ENCODE measurements at places on chromosomes 11 and 22. TPM values are rescaled to one million over a fixed set of nuclear protein-coding genes. Genes with fewer than 3 reads are reported as not detected.

The GGT5 gene
- 5.1 TPM for total RNA-seq

The KRTAP5-1 gene
- not detected for total RNA-seq

The MMP27 gene
- 1.3 TPM for total RNA-seq

The EI24 gene
- total RNA-seq: 98.1 TPM

The POLR3H gene
- total RNA-seq: 33.2 TPM

The PHF21B gene
- not detected for total RNA-seq

The ADAMTS8 gene
- total RNA-seq: 0.23 TPM

The TMEM9B gene
- 34.7 TPM for total RNA-seq

The HTR3A gene
- total RNA-seq: not detected
